ENCODE measurements at places on chromosomes 16 and 17. TPM values are rescaled to one million over a fixed set of nuclear protein-coding genes. Genes with fewer than 3 reads are reported as not detected.

The CDC27 gene
- total RNA-seq, result 67.8 TPM

The CCDC144A gene
- 1.4 TPM for total RNA-seq

The CBX1 gene
- total RNA-seq, result 86.2 TPM

The ACSF2 gene
- total RNA-seq, result 15.0 TPM

The CIBAR2 gene
- not detected for total RNA-seq

The GCGR gene
- 0.43 TPM for total RNA-seq

The BRCA1 gene
- 26.5 TPM for total RNA-seq

The ABCC11 gene
- total RNA-seq, result 0.06 TPM

The PTGES3L gene
- 0.84 TPM for total RNA-seq

The TERF2IP gene
- total RNA-seq, result 39.6 TPM

The MYOCD gene
- 0.96 TPM for total RNA-seq

The TLCD3A gene
- 56.8 TPM for total RNA-seq

The SEPTIN12 gene
- not detected for total RNA-seq

The GPR142 gene
- not detected for total RNA-seq

The AHSP gene
- not detected for total RNA-seq

The ASPA gene
- not detected for total RNA-seq

The KRTAP17-1 gene
- total RNA-seq, result not detected

The SDR42E1 gene
- 2.3 TPM for total RNA-seq

The EEF2K gene
- total RNA-seq, result 10.1 TPM

The HOXB8 gene
- total RNA-seq, result 7.1 TPM

The TP53TG3B gene
- total RNA-seq, result 0.37 TPM

The HEATR9 gene
- total RNA-seq, result not detected

The RHBDF1 gene
- total RNA-seq, result 19.8 TPM

The OR3A3 gene
- total RNA-seq, result not detected

The AXIN2 gene
- 1.0 TPM for total RNA-seq

The ITGB4 gene
- 62.6 TPM for total RNA-seq

The COX6A2 gene
- not detected for total RNA-seq

The PEMT gene
- total RNA-seq, result 46.8 TPM

The ERN2 gene
- total RNA-seq, result not detected

The CDH8 gene
- total RNA-seq, result 0.38 TPM

The EPX gene
- total RNA-seq, result not detected

The NPIPA8 gene
- 1.2 TPM for total RNA-seq

The NPIPA7 gene
- total RNA-seq, result 11.7 TPM

The NUPR1 gene
- 15.2 TPM for total RNA-seq
